Activated CD4-positive, alpha-beta T cell treated with anti-CD3 and anti-CD28 coated beads, Interleukin-2, amount 10 ng/mL, durations not matched to agents 7 days and 5 days (primary cell): ENCODE measurements at places on chromosomes 16 and 17. TPM values are rescaled to one million over a fixed set of nuclear protein-coding genes. Genes with fewer than 3 reads are reported as not detected.

GRCh38 chr16:53282975-53283946 lies 151.0 kb upstream of the RBL2 start:
- no peaks in the 10 kb centered on the region for H3K27me3 ChIP-seq
- no peak overlapping the region for H3K4me3 ChIP-seq
- DNase-seq, result peak; percentile 19
- H3K36me3 ChIP-seq, result peaks cover 8% of the 10 kb centered on the region
- H3K4me1 ChIP-seq, result no peaks in the 10 kb centered on the region

The CHRNE gene
- 0.25 TPM for total RNA-seq

GRCh38 chr17:62343764-62344270 lies 36.5 kb upstream of the EFCAB3 start:
- no peaks in the 10 kb centered on the region for H3K4me1 ChIP-seq
- H3K27me3 ChIP-seq, result peaks cover 47% of the 10 kb centered on the region
- no peak for DNase-seq
- no peaks in the 10 kb centered on the region for H3K36me3 ChIP-seq

DNA sequence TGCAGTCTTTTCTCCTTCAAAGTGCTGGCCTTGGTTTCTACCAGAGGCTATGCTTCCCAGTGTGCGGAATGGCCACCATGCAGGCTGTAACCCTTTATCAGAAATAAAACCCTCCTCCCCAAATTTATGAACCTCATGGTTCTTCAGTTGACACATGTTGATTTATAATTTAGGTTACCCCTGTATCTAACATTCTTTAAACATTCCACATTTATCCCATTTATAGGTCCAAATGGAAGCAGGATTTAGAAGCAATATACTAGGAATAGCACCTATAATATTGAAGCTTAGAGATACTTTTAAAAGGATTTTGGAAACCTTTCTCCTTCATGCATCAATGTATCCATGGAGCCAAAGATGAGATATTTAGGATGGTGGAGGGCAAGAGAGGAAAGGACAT lies 438.8 kb upstream of the C16orf82 start:
- peaks cover 10% of the 10 kb centered on the region for H3K27me3 ChIP-seq
- no peak overlapping the region for H3K4me3 ChIP-seq
- no peak for DNase-seq
- H3K36me3 ChIP-seq, result peaks cover 17% of the 10 kb centered on the region
- H3K4me1 ChIP-seq, result peaks cover 5% of the 10 kb centered on the region
- no peak overlapping the region for H3K27ac ChIP-seq

- H3K4me3 ChIP-seq, result no peak overlapping the region
- H3K36me3 ChIP-seq, result peaks cover 16% of the 10 kb centered on the region
- H3K4me1 ChIP-seq, result peaks cover 4% of the 10 kb centered on the region
- H3K27me3 ChIP-seq, result no peaks in the 10 kb centered on the region
- DNase-seq, result no peak
Measured at GRCh38 chr17:58991718-58992331, 114.9 kb downstream of the TRIM37 start.

- no peak overlapping the region for H3K27ac ChIP-seq
- no peak overlapping the region for H3K4me3 ChIP-seq
- DNase-seq, result no peak
- H3K27me3 ChIP-seq, result no peaks in the 10 kb centered on the region
- H3K4me1 ChIP-seq, result no peaks in the 10 kb centered on the region
Measured at GRCh38 chr17:22507823-22508222, 815.5 kb downstream of the KCNJ18 start.

DNA sequence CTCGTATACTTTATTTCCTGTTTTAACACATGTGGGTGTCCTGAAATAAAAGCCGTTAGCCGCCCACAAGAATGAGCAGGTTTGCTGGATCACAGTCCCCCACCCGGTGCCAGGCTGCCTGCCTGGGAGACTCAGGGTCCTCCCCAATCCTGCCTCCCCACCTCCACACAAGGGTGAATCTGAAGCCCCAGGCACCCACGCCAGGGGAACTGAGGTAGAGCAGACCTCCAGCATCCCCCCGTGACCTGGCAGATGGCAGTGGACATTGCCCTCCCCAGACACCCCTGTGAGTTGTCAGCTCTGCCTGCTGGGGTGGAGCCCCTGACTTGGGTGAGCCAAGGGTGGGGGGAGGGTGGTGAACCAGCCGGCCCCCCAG lies 114.8 kb downstream of the METRNL start:
- H3K4me1 ChIP-seq, result peaks cover 26% of the 10 kb centered on the region

DNA sequence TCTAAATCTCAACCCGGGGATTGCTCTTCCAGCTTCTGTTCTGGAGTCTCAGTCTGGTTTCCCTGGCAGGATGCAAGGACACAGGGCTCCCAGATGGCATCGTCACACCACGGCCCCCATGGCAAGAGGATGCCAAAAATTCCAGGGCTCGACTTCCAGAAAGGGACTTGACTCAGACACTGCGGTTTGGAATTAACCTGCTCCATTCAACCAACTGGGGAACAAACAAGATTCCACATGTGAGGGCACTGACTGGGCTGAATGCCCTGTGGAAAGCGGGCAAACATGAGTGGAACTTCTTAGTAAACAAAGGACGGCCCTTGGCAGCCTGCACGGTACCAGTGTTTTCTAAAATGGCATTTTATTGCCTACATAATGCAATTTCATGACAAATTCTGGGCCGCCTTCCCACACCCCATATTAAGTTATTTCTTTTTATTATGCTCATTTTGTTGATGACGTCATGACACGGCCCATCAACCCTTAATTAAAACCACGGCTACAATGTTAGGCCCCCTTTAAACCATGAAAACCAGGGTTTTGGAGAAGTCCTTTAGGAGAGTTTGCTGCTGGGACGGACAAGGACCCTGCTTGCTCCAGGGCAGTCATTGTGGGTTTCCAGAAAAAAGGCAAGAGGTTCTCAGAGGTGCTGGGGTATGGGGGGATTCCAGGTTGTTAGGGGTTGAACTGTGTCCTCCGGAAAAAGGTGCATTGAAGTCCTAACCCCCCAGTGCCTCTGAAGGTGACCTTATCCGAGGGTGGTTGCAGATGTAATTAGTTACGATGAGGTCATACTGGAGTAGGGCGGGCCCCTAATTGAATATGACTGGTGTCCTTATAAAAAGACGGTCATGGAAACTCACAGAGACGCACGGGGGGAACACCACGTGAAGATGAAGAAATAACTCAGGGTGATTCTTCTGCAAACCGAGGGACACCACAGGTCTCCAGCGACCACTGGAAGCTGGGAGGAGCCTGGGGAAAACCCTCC lies 205.6 kb downstream of the FOXL1 start:
- H3K27ac ChIP-seq, result no peak overlapping the region
- H3K4me3 ChIP-seq, result no peak overlapping the region

DNA sequence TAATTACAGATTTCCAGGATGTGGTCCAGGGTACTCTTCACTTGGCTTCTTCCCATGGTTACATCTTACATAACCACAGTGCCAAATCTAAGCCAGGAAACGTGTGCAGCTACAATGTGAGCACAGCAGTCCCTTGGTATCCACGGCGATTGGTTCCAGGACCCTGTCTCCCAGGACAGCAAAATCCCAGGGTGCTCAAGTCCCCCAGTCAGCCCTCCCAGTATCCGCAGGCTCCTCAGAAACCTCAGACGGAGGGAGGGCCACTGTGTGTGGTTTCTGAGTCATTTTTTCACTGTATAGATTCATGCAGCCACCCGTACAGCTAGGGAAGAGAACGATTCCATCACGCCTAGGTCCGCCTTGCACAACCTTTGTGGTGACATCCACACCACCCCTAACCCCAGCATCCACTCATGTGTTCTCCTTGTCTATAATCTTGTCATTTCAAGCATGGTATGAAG lies 11.1 kb upstream of the ATP2C2 start:
- H3K4me1 ChIP-seq, result peaks cover 30% of the 10 kb centered on the region
- H3K36me3 ChIP-seq, result no peaks in the 10 kb centered on the region
- DNase-seq, result no peak

The KRTAP4-7 gene
- total RNA-seq, result not detected

- peaks cover 17% of the 10 kb centered on the region for H3K4me1 ChIP-seq
- peak overlapping the region; percentile 86 for H3K27ac ChIP-seq
- no peaks in the 10 kb centered on the region for H3K36me3 ChIP-seq
- peak; percentile 33 for DNase-seq
Measured at GRCh38 chr17:31095236-31096105, 694 bp downstream of the NF1 start.

- H3K4me3 ChIP-seq, result peak overlapping the region; percentile 37
- no peak for DNase-seq
- H3K27me3 ChIP-seq, result no peaks in the 10 kb centered on the region
- peak overlapping the region; percentile 90 for H3K27ac ChIP-seq
- no peaks in the 10 kb centered on the region for H3K36me3 ChIP-seq
- H3K4me1 ChIP-seq, result peaks cover 21% of the 10 kb centered on the region
Measured at GRCh38 chr16:15913046-15913698, 24.8 kb upstream of the CEP20 start.

The YPEL2 gene
- 13.2 TPM for total RNA-seq

GRCh38 chr16:3541527-3542155 lies 35.6 kb downstream of the NLRC3 start:
- no peak for DNase-seq
- no peak overlapping the region for H3K27ac ChIP-seq
- no peak overlapping the region for H3K4me3 ChIP-seq
- no peaks in the 10 kb centered on the region for H3K4me1 ChIP-seq
- peaks cover 60% of the 10 kb centered on the region for H3K36me3 ChIP-seq

- H3K27me3 ChIP-seq, result no peaks in the 10 kb centered on the region
- DNase-seq, result no peak
- H3K4me1 ChIP-seq, result no peaks in the 10 kb centered on the region
- H3K4me3 ChIP-seq, result no peak overlapping the region
- H3K36me3 ChIP-seq, result no peaks in the 10 kb centered on the region
Measured at GRCh38 chr16:79895053-79895916, 294.7 kb upstream of the MAF start.

The KRT20 gene
- total RNA-seq, result not detected

DNA sequence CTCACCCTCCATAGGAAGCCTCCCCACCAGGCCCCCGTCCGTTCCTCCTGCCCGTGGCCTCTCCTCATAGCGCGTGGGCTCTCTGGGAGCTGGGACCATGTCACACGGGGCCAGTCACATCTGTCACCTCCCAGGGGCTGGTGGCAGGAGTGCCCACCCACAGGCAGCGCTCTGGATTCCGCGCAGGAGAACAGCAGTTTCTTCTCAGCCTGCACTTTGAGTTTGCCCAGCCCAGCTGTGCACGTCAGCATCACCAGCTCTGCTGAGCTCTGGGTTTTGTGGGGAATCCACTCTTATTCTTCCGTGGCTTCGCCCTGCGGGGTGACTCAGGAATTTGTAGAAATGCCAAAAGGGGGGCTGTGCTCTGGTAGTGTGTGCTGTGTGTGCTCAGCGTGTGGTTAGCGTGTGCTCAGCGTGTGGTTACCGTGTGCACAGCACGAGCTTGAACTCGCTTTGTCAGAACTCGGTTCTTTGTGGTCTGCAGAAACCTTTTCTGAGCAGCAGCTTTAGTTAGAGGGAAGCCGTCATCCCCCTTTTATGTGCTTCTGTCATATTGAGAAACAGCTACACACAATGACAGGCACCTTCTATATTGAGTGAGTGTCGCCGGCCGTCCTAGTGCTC lies 3.2 kb downstream of the ACSF3 start:
- H3K4me3 ChIP-seq, result peak overlapping the region; percentile 75
- peak; percentile 83 for DNase-seq
- H3K36me3 ChIP-seq, result peaks cover 41% of the 10 kb centered on the region
- no peaks in the 10 kb centered on the region for H3K27me3 ChIP-seq

- no peaks in the 10 kb centered on the region for H3K4me1 ChIP-seq
- peaks cover 22% of the 10 kb centered on the region for H3K36me3 ChIP-seq
- no peaks in the 10 kb centered on the region for H3K27me3 ChIP-seq
- H3K27ac ChIP-seq, result no peak overlapping the region
- H3K4me3 ChIP-seq, result no peak overlapping the region
Measured at GRCh38 chr16:56824331-56824730, 40.7 kb upstream of the SLC12A3 start.

DNA sequence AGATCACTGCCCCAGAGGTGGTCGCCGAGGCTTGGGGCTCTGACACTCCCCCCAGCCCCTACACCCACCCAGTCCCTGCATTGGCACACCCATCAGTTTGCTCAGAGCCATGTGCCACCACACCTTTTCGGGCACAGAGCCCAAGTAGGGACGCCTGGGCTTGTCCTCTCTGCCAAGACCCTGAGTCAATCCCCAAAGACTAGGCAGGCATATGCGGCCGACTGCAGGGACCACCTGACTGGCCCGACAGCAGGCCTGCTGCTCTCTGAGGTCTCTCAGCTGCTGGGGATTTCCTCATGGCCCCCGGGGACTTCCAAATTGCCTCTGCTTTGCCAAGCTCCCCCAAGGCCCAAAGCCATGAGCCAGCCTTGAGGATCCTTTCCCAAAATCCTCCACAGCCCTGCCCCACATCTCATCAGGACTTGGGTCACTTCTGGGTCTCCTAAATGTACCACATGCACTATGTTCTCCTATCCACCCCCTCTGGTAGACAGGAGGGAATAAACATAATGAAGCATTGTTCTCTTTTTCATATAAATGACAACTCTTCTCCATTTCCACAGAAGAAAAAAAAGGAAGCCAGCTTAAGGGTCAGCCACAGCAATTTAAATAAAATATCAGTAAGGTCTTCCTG lies 30.6 kb downstream of the MYO18A start:
- no peak overlapping the region for H3K27ac ChIP-seq
- peak overlapping the region; percentile 48 for H3K4me3 ChIP-seq
- DNase-seq, result no peak
- no peaks in the 10 kb centered on the region for H3K27me3 ChIP-seq
- no peaks in the 10 kb centered on the region for H3K36me3 ChIP-seq

DNA sequence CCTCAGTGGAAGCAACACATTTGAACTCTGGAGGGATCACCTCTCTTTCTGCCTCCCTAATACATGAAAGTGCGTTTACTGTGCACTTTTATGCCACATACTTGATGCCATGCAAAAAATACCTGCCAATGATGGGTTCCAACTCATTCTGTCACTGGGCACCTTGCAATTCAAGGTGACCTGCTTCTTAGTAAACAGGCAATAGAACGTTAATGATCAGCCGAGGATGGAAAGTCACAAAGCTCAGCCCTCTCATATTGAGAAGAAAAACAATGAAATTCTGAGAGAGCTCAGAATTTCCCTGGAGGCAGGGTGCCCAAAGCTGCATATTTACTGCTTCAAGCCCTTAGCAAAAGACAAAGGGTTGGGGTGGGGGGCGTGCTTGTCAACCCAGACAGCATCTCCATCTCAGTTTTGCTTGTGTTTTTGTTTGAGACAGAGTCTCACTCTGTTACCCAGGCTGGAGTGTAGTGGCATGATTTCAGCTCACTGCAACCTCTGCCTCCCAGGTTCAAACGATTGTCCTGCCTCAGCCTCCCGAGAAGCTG lies 23.2 kb downstream of the LITAF start:
- H3K4me3 ChIP-seq, result no peak overlapping the region
- peak overlapping the region; percentile 72 for H3K27ac ChIP-seq
- no peak for DNase-seq
- peaks cover 49% of the 10 kb centered on the region for H3K36me3 ChIP-seq
- no peaks in the 10 kb centered on the region for H3K27me3 ChIP-seq

The HOXB6 gene
- total RNA-seq, result not detected

DNA sequence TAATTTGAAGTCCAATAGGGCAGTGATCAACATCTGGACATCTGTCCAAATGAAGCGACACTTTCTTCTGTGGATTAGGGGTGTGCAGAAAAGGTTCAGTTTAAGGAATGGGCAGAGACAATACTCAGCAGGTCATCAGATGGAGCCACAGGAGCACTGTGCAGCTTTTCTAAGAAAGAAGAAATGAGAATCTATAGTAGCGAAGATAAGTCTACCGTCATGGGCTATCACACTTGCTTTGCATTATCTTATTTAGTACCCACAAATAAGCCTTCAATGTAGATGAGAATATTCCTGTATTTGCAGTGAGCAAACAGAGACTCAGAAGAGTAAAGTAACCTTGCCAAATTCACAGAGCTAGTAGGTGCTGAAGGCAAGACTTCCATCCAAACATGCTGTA lies 412.0 kb upstream of the GOT2 start:
- H3K4me3 ChIP-seq, result no peak overlapping the region
- no peaks in the 10 kb centered on the region for H3K36me3 ChIP-seq
- no peak for DNase-seq
- no peak overlapping the region for H3K27ac ChIP-seq
- no peaks in the 10 kb centered on the region for H3K4me1 ChIP-seq
- H3K27me3 ChIP-seq, result no peaks in the 10 kb centered on the region
